ENCODE measurements at places on chromosomes 1 and 21.

GRCh38 chr21:42343101-42343500 lies 7.7 kb downstream of the TFF2 start:
- H3K36me3 ChIP-seq: no peaks in the 10 kb centered on the region
- H3K4me3 ChIP-seq: no peak overlapping the region
- no peaks in the 10 kb centered on the region for H3K27me3 ChIP-seq
- no peak for DNase-seq
- no peak overlapping the region for H3K27ac ChIP-seq

GRCh38 chr1:152343006-152343405 lies 16.8 kb downstream of the FLG2 start:
- no peaks in the 10 kb centered on the region for H3K27me3 ChIP-seq
- H3K4me3 ChIP-seq: no peak overlapping the region
- no peaks in the 10 kb centered on the region for H3K36me3 ChIP-seq
- no peak overlapping the region for H3K27ac ChIP-seq

GRCh38 chr1:54296666-54297065 lies 96.7 kb downstream of the MRPL37 start:
- no peaks in the 10 kb centered on the region for H3K36me3 ChIP-seq
- no peak for DNase-seq
- H3K4me3 ChIP-seq: no peak overlapping the region
- H3K27ac ChIP-seq: no peak overlapping the region
- H3K4me1 ChIP-seq: peaks cover 45% of the 10 kb centered on the region
- no peaks in the 10 kb centered on the region for H3K27me3 ChIP-seq

- no peak overlapping the region for H3K4me3 ChIP-seq
- peaks cover 3% of the 10 kb centered on the region for H3K36me3 ChIP-seq
- H3K4me1 ChIP-seq: peaks cover 13% of the 10 kb centered on the region
These were observed 75.2 kb downstream of the MPZL1 start for GRCh38 chr1:167797015-167797414.

- no peaks in the 10 kb centered on the region for H3K4me1 ChIP-seq
- no peak overlapping the region for H3K27ac ChIP-seq
- H3K4me3 ChIP-seq: no peak overlapping the region
- no peaks in the 10 kb centered on the region for H3K36me3 ChIP-seq
- no peak for DNase-seq
- H3K27me3 ChIP-seq: no peaks in the 10 kb centered on the region
These were observed 37.9 kb upstream of the SLC19A1 start for GRCh38 chr21:45580181-45580575.

- no peaks in the 10 kb centered on the region for H3K36me3 ChIP-seq
- no peaks in the 10 kb centered on the region for H3K4me1 ChIP-seq
- no peak overlapping the region for H3K4me3 ChIP-seq
- peak overlapping the region; percentile 34 for H3K27ac ChIP-seq
- no peaks in the 10 kb centered on the region for H3K27me3 ChIP-seq
- peak; percentile 37 for DNase-seq
These were observed 232.0 kb upstream of the PLXNA2 start for GRCh38 chr1:208475951-208476845.

GRCh38 chr1:181169281-181169865 lies 80.9 kb downstream of the IER5 start:
- H3K36me3 ChIP-seq: no peaks in the 10 kb centered on the region
- H3K27me3 ChIP-seq: no peaks in the 10 kb centered on the region
- H3K4me3 ChIP-seq: no peak overlapping the region
- no peak overlapping the region for H3K27ac ChIP-seq
- H3K4me1 ChIP-seq: peaks cover 5% of the 10 kb centered on the region

DNA sequence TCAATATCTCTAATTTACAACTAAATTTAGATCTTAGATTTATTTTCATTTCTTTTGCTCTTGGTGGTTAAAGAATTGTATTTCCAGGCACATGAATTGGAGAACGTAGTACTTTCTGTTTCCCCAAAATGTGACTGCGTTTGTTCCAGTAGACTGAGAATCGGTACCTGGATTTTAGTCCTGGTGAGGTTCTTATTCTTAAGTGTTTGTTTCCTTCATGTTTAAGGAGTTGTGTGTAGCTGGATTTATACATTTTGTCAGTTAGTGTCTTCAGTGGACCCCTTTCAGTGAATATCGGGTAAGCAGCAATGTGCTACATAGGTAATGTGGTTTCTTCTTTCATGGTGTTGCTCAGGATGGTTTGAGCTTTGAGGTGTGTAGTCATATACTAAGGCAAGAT lies 6.8 kb downstream of the MIER1 start:
- H3K36me3 ChIP-seq: no peaks in the 10 kb centered on the region
- H3K27me3 ChIP-seq: no peaks in the 10 kb centered on the region

GRCh38 chr1:6172549-6172948 lies 7.6 kb downstream of the CHD5 start:
- H3K27me3 ChIP-seq: peaks cover 32% of the 10 kb centered on the region
- no peak overlapping the region for H3K4me3 ChIP-seq
- H3K36me3 ChIP-seq: no peaks in the 10 kb centered on the region
- no peak for DNase-seq
- no peaks in the 10 kb centered on the region for H3K4me1 ChIP-seq

- H3K36me3 ChIP-seq: no peaks in the 10 kb centered on the region
- no peak overlapping the region for H3K27ac ChIP-seq
- H3K4me1 ChIP-seq: peaks cover 10% of the 10 kb centered on the region
- H3K27me3 ChIP-seq: no peaks in the 10 kb centered on the region
- DNase-seq: peak; percentile 26
- H3K4me3 ChIP-seq: no peak overlapping the region
These were observed 3.3 kb upstream of the SLAMF8 start for GRCh38 chr1:159823406-159823805.

- no peak for DNase-seq
- H3K27ac ChIP-seq: peak overlapping the region; percentile 8
- H3K27me3 ChIP-seq: no peaks in the 10 kb centered on the region
- H3K4me1 ChIP-seq: peaks cover 25% of the 10 kb centered on the region
- peaks cover 9% of the 10 kb centered on the region for H3K36me3 ChIP-seq
These were observed 42.6 kb downstream of the CD34 start for GRCh38 chr1:207868251-207868773.

- no peaks in the 10 kb centered on the region for H3K36me3 ChIP-seq
- H3K4me1 ChIP-seq: no peaks in the 10 kb centered on the region
- H3K4me3 ChIP-seq: no peak overlapping the region
- H3K27ac ChIP-seq: no peak overlapping the region
- DNase-seq: no peak
- no peaks in the 10 kb centered on the region for H3K27me3 ChIP-seq
These were observed 85.9 kb upstream of the IVNS1ABP start for GRCh38 chr1:185402930-185403329.

DNA sequence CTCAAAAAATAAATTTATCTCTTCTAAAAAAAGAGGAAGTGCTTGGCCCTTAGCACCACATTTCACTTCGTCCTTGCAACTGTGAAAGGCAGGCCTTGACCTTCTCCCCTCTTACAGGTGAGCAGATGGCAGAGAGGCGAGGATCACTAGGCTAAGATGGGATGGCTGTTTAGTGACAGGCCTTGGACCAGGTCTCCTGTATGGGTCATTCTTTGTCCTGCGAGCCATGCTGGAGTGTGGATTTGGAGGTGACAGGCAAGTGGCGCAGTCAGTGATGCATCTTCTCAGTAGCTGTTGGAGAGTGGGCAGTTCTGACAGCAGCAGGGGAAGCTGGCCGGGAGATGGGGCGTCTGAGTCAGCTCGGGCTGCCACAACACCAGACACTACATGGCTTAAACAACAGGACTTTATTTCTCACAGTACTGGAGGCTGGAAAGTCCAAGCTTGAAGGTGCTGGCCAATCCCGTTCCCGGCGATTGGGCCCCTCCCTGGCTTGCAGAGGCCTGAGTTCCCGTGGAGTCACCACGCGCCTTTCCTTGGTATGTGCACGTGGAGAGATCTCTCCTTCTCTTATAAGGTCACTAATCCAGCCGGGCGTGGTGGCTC lies 16.5 kb downstream of the SLC27A3 start:
- H3K4me1 ChIP-seq: peaks cover 2% of the 10 kb centered on the region
- H3K36me3 ChIP-seq: no peaks in the 10 kb centered on the region
- peak overlapping the region; percentile 93 for H3K27ac ChIP-seq
- no peak for DNase-seq
- no peak overlapping the region for H3K4me3 ChIP-seq
- peaks cover 4% of the 10 kb centered on the region for H3K27me3 ChIP-seq

DNA sequence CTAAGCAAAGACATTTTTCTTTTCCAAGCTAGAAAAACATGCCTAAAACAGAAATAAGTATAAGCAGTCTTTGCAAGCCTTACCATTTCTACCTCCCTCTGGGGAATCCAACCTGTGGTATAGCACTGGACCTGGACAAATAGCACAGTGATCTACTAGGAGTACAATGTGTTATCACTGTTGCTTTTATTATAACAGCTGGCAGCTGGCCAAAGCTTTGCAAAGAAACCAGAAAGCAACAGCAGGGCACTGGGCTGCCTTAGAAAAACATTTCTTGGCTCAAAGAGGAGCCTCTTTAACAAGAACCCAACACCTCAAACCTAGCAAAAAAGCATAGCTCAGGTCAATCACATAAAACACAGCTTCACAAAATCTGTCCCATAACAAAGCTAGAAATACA lies 294.5 kb upstream of the GREM2 start:
- H3K27me3 ChIP-seq: no peaks in the 10 kb centered on the region
- no peaks in the 10 kb centered on the region for H3K36me3 ChIP-seq
- H3K4me1 ChIP-seq: no peaks in the 10 kb centered on the region
- H3K27ac ChIP-seq: no peak overlapping the region

DNA sequence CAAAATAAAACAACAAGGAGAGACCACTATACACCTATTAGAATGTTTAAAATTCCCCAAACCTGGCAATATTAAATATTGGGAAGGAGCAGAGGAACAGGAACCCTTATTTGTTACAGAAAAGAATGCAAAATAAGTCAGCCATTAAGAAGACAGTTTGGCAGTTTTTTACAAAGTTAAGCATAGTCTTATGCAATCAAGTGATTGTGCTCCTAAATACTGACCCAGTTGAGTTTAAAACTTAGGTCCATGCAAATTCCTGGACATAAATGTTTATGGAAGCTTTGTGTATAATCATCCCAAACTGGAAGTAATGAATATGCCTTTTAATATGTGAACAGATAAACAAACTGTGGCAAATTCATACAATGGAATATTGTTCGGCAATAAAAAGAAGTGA lies 72.9 kb upstream of the RGS4 start:
- H3K4me3 ChIP-seq: no peak overlapping the region
- H3K36me3 ChIP-seq: no peaks in the 10 kb centered on the region
- H3K27ac ChIP-seq: no peak overlapping the region
- no peaks in the 10 kb centered on the region for H3K4me1 ChIP-seq

GRCh38 chr1:5709461-5709975 lies 282.7 kb downstream of the NPHP4 start:
- DNase-seq: no peak
- H3K4me1 ChIP-seq: no peaks in the 10 kb centered on the region
- no peaks in the 10 kb centered on the region for H3K27me3 ChIP-seq
- no peak overlapping the region for H3K4me3 ChIP-seq

- H3K27me3 ChIP-seq: no peaks in the 10 kb centered on the region
- no peak for DNase-seq
- no peak overlapping the region for H3K27ac ChIP-seq
- no peaks in the 10 kb centered on the region for H3K4me1 ChIP-seq
- H3K4me3 ChIP-seq: no peak overlapping the region
These were observed 116.5 kb downstream of the BRINP2 start for GRCh38 chr1:177287270-177287669.

GRCh38 chr1:44941424-44942324 lies 44.7 kb downstream of the EIF2B3 start:
- no peaks in the 10 kb centered on the region for H3K36me3 ChIP-seq
- no peak for DNase-seq
- no peaks in the 10 kb centered on the region for H3K4me1 ChIP-seq
- H3K27me3 ChIP-seq: no peaks in the 10 kb centered on the region
- no peak overlapping the region for H3K27ac ChIP-seq

DNA sequence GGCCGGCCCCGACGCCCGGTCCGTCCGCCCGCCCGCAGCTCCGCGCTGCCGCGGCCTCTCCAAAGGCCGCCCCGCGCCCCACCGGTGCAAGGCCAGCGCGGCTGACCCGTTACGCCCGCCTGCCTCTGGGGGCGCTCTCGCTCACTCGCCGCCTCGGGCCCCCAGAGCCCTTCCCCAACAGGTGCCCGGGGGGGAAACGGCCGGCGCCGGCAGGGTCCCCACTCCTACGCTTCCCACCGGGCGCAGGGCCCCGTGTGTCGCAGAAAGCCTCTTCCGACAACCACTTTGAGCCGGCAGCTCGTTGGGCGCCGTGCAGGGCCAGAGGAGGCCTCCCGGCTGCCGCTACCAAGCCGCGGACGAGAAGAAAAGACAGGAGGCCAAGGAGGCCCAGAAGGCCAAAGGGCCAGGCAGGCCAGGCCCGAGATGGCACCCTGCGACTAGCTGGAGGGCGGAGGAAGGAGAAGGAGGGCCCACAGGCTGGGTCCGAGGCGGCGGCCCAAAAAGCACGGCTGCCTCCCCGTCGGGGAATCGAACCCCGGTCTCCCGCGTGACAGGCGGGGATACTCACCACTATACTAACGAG lies 64.9 kb upstream of the FCGR2A start:
- H3K36me3 ChIP-seq: no peaks in the 10 kb centered on the region
- DNase-seq: peak; percentile 78
- H3K27me3 ChIP-seq: peaks cover 41% of the 10 kb centered on the region
- H3K27ac ChIP-seq: no peak overlapping the region

DNA sequence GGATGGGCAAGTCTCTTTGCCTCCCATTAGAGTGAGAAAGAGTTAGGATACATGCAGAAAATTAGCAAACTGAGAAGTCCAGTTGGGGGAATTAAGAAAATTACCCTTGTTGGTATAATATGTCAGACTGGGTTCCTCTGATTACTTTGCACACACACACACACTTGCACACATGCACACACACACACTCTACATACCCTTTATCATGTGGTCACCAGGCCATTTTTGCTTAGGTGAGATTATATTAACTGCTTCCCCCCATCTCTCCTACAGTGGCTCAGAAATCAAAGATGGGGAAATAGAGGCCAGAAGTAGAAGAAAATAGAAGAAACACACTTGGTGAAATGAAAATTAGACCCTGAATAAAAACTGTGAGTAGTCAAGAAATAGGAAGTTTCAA lies 917 bp upstream of the LIX1L start:
- no peak for DNase-seq
- no peaks in the 10 kb centered on the region for H3K36me3 ChIP-seq
- H3K4me3 ChIP-seq: no peak overlapping the region
- H3K4me1 ChIP-seq: peaks cover 28% of the 10 kb centered on the region
- H3K27ac ChIP-seq: no peak overlapping the region

DNA sequence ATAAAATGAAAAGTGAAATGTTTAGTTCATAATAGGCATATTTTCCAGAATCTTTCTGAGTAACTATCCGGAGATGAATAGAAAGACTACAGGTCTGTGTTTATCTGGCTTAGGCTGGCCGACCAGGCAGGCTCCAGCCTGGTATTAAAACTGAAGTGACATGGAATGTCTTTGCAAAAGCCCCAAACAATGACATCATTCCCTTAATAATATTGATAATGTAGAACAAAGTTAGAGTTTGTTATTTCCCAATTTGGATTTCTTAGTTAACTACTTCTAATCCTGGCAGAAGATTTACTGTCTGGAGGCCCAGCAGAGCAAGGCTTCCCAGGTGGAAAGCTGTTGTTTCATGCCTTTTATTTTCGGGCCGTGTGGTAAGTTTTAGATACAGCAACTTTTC lies 207.7 kb downstream of the GREM2 start:
- no peak overlapping the region for H3K27ac ChIP-seq
- no peaks in the 10 kb centered on the region for H3K4me1 ChIP-seq
- no peaks in the 10 kb centered on the region for H3K27me3 ChIP-seq
- H3K4me3 ChIP-seq: no peak overlapping the region
- H3K36me3 ChIP-seq: no peaks in the 10 kb centered on the region
